ENCODE measurements at places on chromosomes 11 and 22.

GRCh38 chr22:46744581-46744980 lies 6.5 kb upstream of the CERK start:
- DNase-seq = no peak

GRCh38 chr11:102564110-102564509 lies 33.6 kb upstream of the MMP7 start:
- no peak for DNase-seq

DNA sequence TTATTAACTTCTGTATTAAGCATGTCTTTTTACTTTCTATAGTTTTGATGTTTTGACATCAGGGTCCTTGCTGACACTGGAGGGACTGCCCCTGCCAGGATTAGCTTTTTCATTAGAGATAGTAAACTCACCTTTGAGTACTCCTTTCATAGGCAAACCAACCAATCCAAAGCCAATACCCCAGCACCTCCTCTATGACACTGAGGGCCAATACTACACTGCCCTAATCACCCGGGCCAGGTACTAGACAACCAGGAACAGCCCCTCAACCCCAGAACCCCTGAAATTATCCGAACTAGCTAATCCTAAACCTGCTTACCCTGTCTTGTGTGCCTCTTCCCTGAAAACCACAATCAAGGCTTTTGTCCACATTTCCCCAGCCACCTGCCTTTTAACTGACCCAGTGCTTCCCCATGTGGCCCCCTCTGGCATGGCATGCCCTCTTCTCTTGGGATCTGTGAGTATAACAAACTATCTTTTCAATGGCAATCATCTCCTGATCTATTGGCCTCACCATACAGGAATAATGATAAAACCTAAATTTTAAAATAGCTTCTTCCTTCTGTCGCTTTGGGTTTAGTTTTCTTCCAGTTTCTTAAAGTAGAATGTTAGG lies 31.2 kb downstream of the RAB6A start:
- no peak for DNase-seq

DNA sequence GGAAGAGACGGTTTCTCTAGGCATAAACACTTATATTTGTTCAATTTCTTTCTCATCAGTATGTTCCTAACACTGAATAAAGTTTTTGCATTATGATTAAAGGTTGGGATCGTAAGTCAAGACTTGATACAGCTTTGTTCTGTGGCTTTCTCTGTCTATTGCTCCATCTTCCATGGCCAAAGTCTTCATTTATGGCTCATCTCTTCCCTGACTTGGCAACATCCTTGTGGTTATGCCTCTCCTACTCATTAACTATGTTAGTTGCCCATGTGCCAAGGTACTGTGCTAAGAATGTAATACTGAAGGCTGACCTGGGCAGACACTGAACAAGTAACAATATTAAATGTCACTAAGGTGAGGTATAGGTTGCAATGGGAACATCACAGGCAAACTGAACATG lies 1.6 kb upstream of the ACCSL start:
- no peak for DNase-seq

GRCh38 chr22:39600491-39601179 lies 30.1 kb downstream of the CACNA1I start:
- DNase-seq = no peak

DNA sequence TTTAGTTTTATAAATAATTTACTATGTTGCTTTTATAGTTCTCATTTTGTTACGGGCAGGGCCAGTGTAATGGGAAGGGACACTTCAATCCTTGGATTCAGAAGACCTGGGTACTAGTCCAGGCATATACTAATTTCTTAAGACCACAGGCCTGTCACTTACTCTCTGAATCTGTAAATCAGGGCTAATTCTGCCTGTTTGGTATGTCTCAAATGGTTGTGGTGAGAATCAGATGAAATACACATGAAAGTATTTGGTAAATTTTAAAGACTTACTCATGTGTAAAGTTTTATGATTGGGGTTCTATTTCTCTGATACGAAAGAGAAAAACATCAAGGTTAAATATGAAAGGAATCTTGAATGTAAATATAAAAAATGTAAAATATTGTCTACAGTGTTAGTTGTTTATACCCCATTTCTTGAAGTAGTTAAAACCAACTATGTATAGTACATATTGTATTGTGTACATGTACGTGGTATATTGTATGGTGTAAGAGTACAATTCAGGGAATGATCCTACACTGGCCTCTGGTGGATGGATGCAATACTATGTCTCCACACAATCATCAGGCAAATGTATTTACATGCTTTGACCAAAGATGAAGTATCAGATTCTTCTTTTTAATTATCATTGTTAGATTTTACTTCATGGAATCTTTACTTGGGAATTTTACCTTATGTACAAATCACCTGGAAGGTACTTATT lies 24.5 kb upstream of the RAG2 start:
- no peak for DNase-seq

GRCh38 chr11:15905366-15906104 lies 450.8 kb downstream of the SOX6 start:
- DNase-seq = no peak

All from stimulated activated CD8-positive, alpha-beta memory T cell treated with anti-CD3 and anti-CD28 coated beads, Interleukin-7, amount 100 ng/mL, for 1 hour (primary cell).